Esophagus squamous epithelium (tissue), 5 donors: ENCODE measurements at places on chromosomes 13 and 19.

- no peak for DNase-seq
Measured at GRCh38 chr19:50719119-50719435, 525 bp downstream of the SHANK1 start.

- DNase-seq: no peak
Measured at GRCh38 chr19:45906221-45906620, 3.8 kb upstream of the MYPOP start.

- no peak for DNase-seq
Measured at GRCh38 chr13:101204270-101205020, 211.9 kb downstream of the NALCN start.

DNA sequence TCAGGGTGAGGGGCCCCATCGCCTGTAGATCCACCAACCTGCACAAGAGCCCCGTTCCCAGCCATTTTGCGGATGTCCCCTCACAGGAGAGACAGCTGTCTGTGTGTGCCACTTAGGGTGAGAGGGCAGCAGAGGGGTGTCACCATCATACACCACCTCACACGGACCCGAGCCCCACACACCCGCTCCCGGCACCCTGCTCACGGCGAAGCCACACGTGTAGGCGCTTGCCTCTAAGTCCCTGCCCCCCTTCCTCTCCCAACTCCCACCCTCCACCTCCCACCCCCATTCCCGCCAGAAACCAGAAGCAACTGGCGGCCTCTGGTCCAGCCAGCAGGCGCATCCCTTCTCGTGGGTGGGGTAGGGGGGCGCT, 4.0 kb upstream of the DPF1 start:
- DNase-seq: no peak

DNA sequence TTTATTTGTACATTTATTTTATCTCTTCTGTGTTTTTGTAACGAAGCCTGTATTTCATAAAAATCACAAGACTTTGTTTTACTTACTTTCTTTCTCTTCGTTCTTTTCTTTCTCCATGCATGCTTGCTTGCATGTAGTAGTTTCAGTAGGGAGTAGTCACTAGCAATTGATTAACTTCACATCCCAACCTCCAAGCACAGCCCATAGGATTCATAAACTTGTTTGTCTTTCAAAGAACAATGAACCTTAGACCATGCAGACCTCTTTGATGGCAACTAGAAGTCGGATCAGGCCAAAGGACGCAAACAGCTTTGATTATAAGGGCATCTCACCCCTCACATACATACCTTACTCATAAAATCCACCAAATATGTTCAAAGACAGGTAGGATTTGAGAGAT, 3.1 kb upstream of the PRR20A start:
- no peak for DNase-seq

DNA sequence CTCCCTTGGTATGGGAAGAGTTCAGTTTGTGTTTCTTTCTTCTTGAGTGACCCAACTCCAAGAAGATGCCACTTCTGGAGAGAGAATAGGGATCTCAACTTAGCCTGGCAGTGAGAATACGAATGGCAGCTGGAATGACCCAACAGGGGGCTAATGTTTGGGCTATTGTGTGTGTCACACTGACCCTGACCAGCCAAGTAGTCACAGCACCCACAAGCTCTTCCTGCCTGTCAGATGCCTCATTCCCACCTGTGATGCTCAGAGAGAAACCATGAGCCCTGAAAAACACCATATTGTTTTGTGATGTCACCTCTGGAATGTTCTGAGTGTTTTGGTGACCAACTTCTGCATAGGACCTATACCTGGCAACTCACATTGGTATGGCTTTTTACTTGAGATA, at the start of gene CBY2:
TSS of gene CBY2 (plus strand) at position 233 of the 400 bp plus-strand sequence. CDS start at position 304, 71 bp downstream.
- DNase-seq: no peak

DNA sequence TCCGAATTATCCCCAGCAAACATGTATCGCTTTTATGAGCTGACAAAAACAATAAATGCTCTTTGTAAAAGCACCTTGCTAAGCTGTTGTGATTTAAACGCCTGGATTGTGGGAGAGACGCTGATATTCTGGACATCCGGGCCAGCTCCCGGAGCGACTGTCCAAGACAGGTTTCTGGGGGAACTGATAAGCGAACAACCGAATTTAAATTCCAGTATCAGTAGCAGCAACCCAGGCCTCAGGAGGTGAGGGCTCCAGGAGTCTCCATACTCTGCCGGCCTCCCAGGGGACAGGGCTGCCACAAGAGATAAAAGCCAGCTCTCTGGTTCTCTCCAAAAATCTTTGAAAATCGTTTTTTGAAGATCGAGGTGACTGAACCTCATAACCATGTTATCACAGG, 50.3 kb upstream of the VSTM2B start:
- DNase-seq: no peak

- no peak for DNase-seq
Measured at GRCh38 chr19:7254590-7254989, 39.6 kb downstream of the INSR start.

DNA sequence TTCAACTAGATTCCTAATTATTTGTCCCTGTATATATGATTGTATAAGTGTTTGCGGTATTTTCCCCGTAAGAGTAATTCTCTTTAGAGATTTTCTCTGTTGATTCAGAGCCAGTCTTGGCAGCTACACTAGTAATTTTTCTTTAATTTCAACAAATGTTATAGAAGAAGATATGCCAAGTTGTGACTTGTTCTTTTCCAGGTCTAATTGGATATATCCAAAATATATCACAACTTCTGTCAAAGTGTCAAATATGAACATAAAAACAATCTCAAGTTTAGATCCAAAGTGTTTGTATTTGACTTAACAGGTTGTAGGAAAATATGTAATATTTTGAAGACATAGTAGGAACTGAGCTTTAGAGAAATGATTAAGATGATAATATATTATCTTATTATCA, 733.9 kb upstream of the SLITRK5 start:
- DNase-seq: no peak

DNA sequence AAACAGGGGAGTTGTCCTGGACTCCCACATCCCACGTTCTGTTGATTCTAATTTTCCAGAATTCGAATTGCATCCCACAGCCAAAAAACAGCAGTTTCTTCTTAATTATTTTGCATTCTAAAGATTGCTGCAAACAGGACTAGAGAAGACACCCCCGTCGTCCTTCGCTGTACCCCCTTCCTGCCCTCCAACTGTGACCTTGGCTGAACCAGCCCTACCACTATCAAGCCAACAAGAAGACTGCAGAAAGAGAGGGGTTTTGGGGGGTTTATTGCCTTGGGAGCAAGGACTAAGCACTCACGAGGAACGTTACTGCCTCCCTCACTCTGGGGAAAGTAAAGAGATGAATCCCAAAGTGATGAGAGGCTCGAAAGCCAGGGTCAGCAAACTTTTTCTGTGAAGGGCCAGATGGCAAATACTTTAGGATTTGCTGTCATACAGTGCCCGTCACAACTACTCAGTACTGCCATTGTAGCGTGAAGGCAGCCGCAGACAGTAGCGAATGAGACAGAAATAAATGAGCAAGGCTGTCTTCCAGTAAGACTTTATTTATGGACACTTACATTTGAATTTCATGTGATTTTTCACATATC, 32.5 kb upstream of the KATNAL1 start:
- DNase-seq: no peak

- no peak for DNase-seq
Measured at GRCh38 chr13:34654203-34654602, 287.9 kb upstream of the NBEA start.

GRCh38 chr13:46008631-46009030, 43.9 kb downstream of the ZC3H13 start:
- no peak for DNase-seq

- DNase-seq: no peak
Measured at GRCh38 chr13:64551755-64552154, 2678.4 kb downstream of the PCDH9 start.

GRCh38 chr13:79479882-79480281, 1.1 kb upstream of the NDFIP2 start:
- no peak for DNase-seq

GRCh38 chr19:27674701-27675100, 1538.2 kb downstream of the UQCRFS1 start:
- no peak for DNase-seq

DNA sequence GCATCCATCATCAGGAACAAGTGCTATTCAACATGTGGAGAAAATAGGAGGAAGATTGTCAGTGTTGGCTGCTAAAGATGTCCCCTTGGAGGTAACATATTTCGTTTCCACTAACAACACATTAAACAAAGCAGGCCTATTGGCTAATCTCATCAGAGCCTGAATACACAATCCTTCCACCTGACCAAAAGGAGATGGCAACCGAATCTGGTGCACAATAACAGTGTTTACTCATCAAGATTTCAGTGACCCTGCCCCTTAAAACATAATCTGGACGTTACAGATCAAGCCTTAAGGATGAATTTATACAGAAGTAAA, 582.5 kb downstream of the EFNB2 start:
- DNase-seq: no peak

- no peak for DNase-seq
Measured at GRCh38 chr13:93723316-93723715, 496.7 kb downstream of the GPC6 start.

- DNase-seq: no peak
Measured at GRCh38 chr13:44439452-44440024, 65.9 kb downstream of the SERP2 start.

DNA sequence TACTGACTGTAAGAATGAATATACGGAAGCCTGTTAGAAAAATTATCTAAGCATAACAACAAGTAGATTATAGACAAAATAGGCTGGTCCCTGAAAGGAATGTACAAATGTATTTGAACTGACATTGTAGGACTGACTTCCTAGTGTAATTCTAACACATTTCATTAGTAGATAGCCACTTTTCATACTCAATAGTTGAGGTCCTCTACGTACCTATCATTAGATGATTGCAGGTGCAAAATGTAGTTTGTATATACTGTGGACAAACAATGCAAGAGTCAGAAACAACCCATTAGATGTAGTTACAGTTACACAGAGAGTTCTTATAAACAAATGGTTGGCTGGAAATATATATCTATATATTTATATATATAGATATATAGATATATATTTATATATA, 402.3 kb upstream of the SLITRK6 start:
- no peak for DNase-seq

GRCh38 chr19:48672994-48673393, at the start of gene NTN5:
NTN5 (minus strand) TSS chr19:48673017; CDS start chr19:48670986, 2,031 bp downstream.
- DNase-seq: no peak

DNA sequence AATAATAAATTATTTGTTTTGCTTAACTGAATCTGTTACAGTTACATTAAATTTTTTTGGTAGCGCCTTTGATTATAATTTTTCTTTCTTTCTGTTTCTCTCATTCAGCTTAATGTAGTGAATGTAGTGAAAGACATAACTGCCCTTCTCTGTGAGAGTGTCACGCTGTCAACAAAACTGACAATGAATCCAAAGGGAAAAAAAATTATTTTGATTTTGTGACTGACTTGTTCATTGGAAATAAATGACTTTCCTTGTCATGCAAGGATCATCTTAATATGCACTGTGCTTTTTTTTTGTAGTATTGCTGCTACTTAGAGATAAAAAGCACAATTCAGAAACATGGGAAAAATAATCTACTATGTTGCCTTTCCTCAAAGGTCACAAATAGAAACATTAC, 1196.4 kb downstream of the PCDH17 start:
- no peak for DNase-seq

- no peak for DNase-seq
Measured at GRCh38 chr19:12952488-12953137, 4.4 kb downstream of the GADD45GIP1 start.
